ENCODE measurements at places on chromosomes 6 and 20. TPM values are rescaled to one million over a fixed set of nuclear protein-coding genes. Genes with fewer than 3 reads are reported as not detected.

The FAM162B gene
- total RNA-seq = not detected

The EYA4 gene
- 1.3 TPM for total RNA-seq

GRCh38 chr20:3572151-3572550 lies 91.0 kb downstream of the GFRA4 start:
- DNase-seq = peak; percentile 8

DNA sequence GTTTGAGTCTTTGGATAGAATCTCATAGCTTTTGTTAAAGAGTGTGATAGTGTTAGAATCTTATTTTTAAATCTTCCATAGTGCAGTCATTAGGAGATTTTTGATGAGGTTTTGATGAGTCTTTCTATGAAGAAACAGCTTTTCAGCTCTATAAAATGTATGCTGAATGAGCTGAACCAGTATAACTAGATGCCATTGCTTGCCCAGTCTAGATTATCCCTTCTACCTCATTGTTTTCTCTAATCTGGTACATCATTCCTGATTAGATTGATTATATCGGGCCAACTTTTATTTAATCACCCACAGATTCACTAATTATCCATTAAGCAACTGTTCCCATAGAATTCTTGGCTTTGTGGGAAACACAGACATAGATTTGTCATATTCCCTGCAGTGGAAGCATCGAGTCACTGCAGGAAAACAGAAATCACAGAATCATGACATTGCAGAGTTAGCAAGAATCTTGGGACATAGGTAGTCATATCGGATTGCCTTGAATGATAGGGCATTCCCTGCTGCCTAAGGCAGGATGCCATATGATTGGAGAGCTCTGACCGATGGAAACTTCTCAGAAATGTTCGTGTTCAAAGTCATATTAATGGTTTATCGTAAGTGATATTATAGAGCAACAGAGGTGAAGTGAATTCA lies 882.7 kb upstream of the FLRT3 start:
- DNase-seq = no peak

DNA sequence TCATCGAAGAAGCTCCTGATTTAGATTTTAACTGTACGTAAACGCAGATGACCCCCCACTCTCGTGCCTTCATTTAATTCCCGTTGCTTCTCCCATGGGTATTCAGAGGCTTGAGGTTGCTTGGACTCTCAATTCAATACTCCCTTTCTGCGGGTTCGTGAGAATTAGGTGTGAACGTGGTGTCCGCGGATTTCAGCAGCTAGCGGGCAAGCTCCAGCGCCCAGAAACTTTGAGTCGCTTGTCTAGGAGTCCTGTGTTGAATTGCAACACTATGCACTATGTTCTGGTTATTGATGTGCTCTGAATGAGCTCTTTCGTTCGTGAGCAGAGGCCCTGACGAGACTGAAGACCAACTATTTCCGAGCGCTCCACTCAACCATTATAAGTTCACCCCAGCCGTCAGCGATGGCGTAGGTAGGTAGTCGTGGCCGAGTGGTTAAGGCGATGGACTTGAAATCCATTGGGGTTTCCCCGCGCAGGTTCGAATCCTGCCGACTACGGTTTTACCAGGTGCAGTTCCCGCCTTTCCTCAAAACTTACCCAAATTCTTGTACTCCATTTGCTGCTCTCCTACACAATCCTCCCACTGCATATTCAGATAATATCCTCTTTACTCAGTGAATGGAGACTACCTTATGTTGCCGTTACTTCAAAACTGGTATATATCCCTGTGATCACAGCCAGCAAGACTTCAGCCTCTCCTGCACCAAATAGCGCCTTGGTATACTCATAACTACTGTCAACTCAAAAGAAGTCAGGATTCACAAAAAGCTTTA lies 72.6 kb upstream of the ZNF184 start:
- DNase-seq = peak; percentile 73

DNA sequence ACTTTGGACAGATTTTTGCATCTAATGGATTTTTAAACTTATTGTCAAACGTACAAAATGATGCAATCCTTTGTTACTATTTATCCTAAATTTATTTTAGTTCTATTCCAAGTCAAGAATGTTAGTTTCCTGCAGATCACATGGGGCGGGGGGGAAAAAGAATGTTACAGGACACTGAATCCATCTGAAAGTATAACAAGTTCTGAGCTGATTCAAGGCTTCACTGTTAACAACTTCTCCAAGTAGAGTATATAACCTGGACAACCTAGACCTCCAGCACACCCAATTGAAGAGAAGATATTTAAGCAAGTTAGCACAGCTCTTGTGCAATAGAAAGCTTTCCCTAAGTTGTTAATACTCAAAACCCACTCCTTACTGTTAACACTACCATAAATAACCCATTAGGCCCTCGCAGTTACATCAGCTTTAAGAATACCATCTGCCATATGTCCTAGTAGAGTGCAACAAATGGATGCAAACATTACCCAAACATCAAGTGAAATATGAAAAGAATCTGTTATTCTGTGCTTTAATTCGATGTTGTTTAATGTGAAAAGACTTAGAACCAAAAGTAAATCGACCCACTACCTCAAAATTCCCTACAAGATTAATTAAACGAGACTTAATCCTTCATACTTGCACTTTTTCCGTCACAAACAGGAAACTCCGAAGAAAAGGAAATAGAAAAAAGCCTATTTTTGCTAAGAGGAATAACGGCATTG lies 1.3 kb downstream of the SEC63 start:
- DNase-seq = peak; percentile 12

DNA sequence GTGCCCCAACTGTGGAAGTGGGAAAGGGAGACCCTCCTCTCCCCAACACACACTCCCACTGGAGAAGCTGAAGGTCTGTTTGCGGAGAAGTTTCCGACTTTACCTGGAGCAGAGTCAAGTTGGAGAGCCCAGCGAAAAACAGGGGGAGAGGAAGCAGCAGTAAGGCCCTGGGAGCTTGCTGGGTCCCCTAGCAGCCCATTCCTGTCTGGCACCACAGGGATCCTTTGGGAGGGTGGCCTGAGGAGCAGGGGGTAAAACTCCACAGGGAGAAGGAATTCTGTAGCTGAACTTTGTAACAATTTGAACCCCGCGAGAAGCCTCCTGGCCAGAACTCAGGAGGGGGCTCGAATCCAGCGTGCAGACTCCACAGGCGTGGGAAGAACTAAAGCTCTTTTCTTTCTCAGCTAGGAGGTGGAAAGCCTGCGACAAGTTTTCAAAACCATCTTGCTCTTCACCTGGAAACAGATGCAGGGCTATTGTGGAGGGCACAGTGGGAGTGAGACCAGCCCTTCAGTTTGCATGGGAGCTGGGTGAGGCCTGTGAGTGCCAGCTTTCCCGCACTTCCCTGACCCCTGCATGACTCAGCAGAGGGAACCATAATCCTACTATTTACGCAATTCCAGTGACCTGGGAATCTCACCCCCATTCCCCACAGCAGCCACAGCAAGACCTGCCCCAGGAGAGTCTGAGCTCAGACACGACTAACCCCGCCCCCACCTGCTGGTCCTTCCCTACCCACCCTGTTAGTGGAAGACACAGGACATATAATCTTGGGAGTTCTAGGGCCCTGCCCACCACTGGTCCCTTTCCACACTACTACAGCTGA lies 25.8 kb downstream of the SERPINB9 start:
- peak; percentile 33 for DNase-seq

- no peak for DNase-seq
These were observed 2.1 kb downstream of the LPIN3 start for GRCh38 chr20:41342474-41343464.

- no peak for DNase-seq
These were observed 39.8 kb upstream of the SLC17A4 start for GRCh38 chr6:25714765-25715164.

DNA sequence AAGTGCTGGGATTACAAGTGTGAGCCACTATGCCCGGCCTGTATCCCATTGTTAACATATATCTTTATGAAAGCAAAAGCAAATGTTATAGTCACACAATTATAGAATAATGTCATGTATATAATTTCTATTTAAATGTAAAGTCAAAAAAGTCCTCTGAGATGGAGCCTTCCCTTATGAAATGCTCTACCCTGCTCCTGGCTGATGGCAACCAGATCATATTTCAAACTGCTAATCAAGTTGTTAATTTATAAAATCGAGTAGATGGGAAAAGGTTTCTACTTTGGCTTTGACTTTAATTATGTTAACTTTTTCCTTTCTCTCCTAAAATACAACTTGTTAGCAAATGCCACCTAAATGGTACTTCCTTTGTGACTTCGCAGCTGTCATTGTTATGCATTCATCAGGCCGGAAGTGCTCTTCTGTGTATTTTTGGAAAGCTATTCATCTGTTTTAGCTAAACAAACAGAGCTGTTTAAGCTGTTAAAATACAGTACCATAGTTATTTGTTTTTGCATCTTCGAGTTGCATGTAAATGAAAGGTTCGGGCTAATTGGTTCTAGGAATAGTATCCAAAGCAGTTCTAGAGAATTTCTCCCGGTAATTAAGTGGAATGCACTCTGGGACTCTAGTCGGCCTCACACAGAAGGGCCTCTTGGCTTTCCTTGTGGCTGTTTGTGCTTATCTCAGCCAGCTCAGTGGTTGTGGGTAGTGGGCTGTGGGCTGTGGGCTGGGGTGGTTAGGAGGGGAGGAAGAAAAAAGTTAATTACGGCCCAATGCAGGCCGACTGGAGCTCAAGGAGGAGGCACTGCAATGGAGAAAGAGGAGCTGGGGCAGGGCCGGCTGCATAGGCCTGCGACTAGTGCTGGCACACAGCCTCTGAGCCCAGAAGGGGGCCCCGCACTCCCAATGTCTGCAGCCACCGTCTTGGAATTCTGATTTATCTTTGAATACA lies 34.8 kb downstream of the SLC35D3 start:
- no peak for DNase-seq
